LHCN-M2 (cell line): ENCODE measurements at places on chromosomes 7 and 10. TPM values are rescaled to one million over a fixed set of nuclear protein-coding genes. Genes with fewer than 3 reads are reported as not detected.

DNA sequence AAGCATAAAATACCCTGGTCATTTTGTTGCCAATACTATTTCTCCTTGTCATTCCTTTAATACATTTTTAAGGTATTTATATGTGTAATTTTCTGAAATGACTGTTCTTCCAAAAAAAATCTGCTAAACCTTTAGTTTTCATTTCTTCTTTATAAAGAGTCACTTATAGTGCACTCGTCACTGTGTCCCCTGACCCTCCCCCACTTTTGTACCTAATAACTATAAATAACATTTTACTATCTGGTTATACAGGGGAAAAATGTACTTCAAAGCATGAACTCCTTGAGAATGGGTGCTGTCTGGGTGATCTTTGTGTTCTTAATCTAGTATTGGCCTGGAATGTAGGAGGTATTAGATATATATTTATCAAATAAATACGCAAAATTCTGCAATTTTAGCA, 31.1 kb downstream of the RTKN2 start:
- no peak for DNase-seq

DNA sequence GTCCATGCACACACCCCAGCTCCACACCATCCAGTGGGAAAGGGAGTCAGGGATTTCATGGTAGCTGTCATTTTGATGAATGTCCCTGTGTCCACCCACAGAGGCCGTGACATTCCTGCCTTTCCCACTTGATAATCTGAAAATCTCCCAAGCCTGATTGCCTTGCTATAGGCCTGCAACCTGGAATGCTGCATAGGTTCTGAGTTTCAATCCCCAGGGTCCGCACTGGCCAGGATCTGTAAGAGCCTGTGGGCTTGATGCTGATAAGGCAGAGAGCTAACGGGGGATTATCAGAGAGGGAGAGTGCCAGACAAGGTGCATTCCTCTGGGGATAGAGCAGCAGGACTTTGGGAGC, 57.5 kb downstream of the RBM20 start:
- no peak for DNase-seq

GRCh38 chr10:74801447-74801846, 25.0 kb upstream of the KAT6B start:
- no peak for DNase-seq

GRCh38 chr7:45122975-45123860, 11.7 kb upstream of the TBRG4 start:
- no peak for DNase-seq

GRCh38 chr10:90421874-90422273, 436.0 kb downstream of the HTR7 start:
- DNase-seq = no peak

The CCDC71L gene
- total RNA-seq = 44.4 and 54.9 TPM in 2 replicates

The EGR2 gene
- 0.13 and 0.46 TPM in 2 replicates for total RNA-seq

The CDK1 gene
- 180 and 183 TPM in 2 replicates for total RNA-seq

The SPOCK2 gene
- 0.06 and 0.29 TPM in 2 replicates for total RNA-seq
